ENCODE measurements at places on chromosomes 3 and 15.

GRCh38 chr3:79506751-79507150 is 261.0 kb downstream of the ROBO1 start:
- DNase-seq = no peak

GRCh38 chr3:73418681-73419080 is 206.1 kb downstream of the PDZRN3 start:
- DNase-seq = no peak

DNA sequence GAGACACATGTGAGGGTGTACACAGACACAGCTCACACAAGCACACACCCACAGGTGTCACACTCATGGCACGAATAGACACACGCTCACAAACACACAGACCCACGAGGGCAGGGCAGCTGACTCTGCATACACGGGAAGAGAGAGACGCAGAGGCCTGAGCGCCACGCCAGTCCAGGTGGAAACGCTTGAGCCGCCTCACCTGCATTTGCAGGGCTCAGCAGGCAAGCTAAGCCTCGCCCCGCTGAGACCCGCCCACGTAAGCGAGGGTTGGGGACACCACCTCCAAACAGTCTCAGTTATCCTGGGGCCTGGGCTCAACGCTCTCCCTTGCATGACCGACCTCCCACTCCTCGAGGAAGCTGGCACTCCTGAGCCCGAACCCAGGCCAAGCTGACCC is 73.2 kb downstream of the TLE3 start:
- DNase-seq = no peak

- no peak for DNase-seq
These were observed 12.4 kb upstream of the SEC13 start for GRCh38 chr3:10333349-10333650.

- DNase-seq = peak; percentile 92
These were observed 8.4 kb downstream of the ITGB5 start for GRCh38 chr3:124878561-124879336.

GRCh38 chr3:66107855-66108254 is 69.1 kb upstream of the MAGI1 start:
- peak; percentile 66 for DNase-seq

- no peak for DNase-seq
These were observed 107.7 kb downstream of the ETFA start for GRCh38 chr15:76203346-76204108.

Measured in AG08395 (cell line).